Stimulated activated CD4-positive, alpha-beta T cell treated with anti-CD3 and anti-CD28 coated beads, Interleukin-1b, Interleukin-23, amount 100 ng/mL, for 4 hours (primary cell): ENCODE measurements at places on chromosomes 4 and X.
A peak's percentile ranks its signal among the peaks of the same experiment; 100 is the strongest.

GRCh38 chrX:24648495-24648894, 1.3 kb upstream of the PCYT1B start:
- DNase-seq = no peak

GRCh38 chrX:54894159-54894558, 26.5 kb upstream of the TRO start:
- DNase-seq = no peak

DNA sequence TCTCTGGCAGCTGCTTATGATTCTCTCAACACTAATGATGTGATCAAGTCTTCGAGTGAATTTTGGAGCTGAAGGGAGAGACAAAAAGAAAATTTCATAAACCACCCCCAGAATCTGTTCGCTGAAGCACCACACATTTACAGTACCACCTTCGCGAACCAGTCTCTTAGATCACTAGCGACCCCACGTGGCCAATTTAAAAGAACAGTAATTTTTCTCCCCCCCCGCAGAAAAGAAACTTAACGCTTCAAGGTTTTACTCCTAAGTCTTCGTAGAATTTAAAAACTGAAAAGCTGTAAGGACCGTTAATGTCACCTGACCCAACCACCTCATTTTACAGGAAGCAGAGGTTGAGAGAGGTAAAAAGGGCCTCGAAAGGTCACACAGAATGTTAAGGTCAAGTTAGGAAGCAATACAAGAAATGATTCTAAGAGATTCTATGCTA, 187.5 kb downstream of the QDPR start:
- peak; percentile 31 for DNase-seq

DNA sequence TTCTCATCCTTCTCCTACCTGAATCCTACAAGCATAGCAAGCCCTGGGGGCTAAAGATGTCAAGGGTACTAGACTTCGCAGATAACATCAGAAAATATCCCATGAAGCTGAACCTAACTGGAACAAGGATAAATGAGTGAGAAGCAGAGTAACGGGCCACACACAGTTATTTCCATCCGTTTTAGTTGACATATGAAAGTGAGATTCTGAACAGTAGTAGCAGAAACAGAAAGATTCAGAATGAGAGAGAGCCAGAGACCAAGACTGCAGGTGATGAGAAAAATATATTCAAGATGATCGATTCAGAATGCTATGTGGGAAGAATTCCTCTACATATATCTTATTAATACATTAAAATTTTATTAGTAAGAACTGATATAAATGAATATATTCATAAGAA, 165.1 kb downstream of the TSPAN5 start:
- DNase-seq = no peak

DNA sequence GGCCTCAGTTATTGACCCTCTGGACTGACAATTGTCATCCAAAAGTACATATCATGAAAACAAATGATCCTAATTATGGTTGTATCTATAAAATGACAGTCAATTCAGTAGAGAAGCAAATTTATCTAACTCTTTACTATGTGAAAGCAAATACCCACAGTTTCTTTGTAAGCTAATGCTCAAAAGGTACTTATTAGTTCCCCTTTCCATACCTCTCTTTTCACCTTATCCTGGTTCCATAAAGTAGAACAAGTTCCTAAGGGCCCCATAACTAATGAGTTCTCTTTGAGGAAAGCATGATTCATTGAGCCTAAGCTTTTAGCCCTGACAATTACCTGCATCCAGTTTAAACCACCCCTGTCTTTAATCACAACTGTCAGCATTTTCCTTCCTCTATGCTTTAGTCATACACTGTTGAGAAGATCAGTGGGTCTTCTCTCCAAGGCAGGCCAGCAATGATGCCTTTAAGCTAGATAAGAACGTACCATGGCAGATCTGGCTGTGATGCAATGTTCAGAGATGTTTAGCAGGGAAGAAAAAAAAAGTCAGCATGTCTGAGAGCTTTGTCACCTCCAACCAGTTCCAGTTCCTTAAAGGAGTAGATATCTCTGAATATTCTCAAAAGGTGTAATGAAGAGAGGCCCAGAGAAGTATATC, 179.7 kb upstream of the RASGEF1B start:
- DNase-seq = no peak

- no peak for DNase-seq
Measured at GRCh38 chr4:125200556-125200955, 114.2 kb upstream of the FAT4 start.

GRCh38 chr4:39427520-39428114, 20.9 kb downstream of the KLB start:
- no peak for DNase-seq

DNA sequence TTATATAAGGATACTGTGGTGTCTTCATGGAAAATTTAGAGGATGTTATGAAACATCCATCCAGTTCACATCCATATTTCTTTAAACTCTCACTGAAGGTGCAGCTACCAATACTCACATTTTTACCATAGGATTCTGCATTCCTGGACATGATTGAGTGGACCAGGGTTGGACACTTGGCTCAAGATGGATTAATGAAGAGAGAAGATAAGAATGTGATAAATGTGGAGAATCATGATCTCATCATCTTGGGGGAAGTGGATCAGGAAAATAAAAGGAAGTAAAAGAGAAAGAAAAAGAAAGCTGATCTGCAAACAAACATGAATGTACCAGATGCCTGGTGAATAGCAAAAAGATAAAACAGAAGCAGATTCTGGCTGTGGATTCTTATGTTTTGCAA, 175.4 kb downstream of the NPFFR2 start:
- no peak for DNase-seq

DNA sequence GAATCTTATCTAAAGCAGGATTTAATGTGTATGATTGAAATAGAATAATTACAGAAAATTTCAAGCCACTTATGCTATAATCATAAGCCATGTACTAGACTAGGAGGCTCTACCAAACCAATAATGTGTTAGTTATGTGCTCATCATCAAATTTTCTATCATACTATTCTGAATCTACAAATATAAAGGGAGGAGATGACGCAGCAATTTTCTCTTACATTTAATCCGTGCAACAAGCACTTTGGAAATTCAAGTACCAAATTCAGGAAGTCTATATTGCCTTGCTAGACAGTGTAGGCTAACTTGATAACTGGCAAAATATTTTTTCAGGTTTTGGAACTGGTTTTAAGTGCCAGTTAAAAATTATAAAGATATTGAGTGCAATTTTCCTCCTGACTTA, 283.5 kb downstream of the C4orf33 start:
- no peak for DNase-seq

- DNase-seq = no peak
Measured at GRCh38 chrX:19544693-19545305, 29.5 kb upstream of the MAP3K15 start.

GRCh38 chrX:15468036-15468435, 25.1 kb downstream of the PIR start:
- no peak for DNase-seq

GRCh38 chrX:77276742-77277141, 170.4 kb upstream of the FGF16 start:
- DNase-seq = no peak

DNA sequence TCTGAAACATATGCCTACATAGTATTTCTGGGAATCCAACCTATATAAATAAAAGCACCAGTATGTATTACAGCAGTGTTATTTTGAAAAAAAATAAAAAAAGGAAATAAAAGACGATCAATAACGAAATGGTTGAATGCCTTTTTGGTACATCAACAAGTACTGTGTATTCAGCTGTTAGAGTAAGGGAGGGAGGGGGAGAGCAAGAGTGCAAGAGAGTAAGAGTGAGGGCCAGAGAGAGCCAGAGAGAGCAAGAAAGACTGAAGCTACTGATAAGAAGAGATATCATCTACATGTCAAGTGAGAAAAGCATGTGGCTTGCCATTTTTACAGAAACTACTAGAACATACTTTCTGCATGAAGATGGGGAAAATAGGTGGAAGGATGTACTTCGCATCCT, 1.8 kb downstream of the SPIN4 start:
- no peak for DNase-seq
